K562 (cell line): ENCODE measurements at places on chromosomes 7 and 10. TPM values are rescaled to one million over a fixed set of nuclear protein-coding genes. Genes with fewer than 3 reads are reported as not detected.

DNA sequence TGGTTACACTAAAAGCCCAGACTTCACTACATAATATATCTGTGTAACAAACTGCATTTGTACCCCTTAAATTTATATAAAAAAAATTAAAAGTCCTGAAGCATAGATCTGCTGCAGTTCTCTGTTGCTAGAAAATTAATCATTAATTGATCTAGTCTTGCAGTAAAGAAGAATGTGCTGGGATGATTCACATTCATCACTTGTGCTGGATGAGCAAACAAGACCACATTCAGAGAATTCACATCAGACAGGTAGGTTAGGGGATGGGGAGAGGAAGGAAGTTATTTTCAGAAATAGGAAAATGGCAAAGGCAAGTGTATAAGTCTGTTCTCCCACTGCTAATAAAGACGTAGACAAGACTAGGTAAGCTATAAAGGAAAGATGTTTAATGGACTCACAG lies 1019.0 kb downstream of the KCNMA1 start:
- DNase-seq, result no peak

GRCh38 chr10:119502209-119502608 lies 40.3 kb downstream of the RGS10 start:
- DNase-seq, result no peak

DNA sequence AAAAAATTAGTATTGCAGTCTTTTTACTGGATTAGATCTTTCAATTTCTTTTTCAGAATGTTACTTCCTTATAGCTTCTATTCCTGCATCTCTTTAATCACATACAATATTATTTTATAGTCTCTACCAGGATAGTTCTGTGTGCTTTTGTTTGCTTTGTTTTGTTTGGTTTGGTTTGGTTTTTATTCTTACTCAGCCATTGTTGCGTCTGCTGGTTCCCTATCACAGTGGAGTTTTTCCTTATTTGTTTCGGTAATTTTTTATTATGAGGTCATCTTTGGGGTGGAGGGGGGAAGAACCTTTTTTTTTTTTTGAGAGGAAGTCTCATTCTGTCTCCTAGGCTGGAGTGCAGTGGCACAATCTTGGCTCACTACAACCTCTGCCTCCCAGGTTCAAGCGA lies 9.0 kb upstream of the BAIAP2L1 start:
- DNase-seq, result no peak

GRCh38 chr7:20193242-20193777 lies 23.9 kb downstream of the MACC1 start:
- DNase-seq, result no peak

DNA sequence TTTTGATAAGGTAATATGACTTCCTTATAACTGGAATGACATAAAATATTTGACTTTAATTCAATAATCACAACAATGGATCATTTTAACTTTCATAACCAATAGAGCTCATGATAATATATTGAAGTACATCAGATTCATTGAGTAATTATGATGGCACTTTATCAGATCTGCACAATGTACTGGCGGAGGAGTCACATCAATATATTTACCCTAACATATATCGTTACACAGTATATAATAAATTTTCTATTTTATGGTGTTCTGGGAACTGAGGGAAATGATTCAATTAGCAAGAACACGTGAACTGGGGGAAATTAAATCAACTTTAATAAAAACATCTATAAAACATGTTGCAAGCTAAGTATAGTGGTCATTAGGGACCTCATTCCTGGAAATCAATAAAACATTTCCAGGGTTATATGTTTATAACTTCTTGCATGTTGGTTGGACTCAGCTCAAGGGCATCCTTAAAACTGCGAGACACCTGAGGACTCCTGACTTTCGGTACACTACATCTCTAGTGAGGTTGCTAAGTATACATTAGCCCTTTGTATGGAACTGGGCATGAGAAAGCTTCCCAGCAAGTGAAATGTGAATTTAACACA lies 254.0 kb downstream of the KCND2 start:
- no peak for DNase-seq

TAS2R41 gene
- not detected in 2 replicates for total RNA-seq

LRWD1 gene
- total RNA-seq, result 64.7 and 66.0 TPM in 2 replicates

SLC26A3 gene
- total RNA-seq, result 0.86 and 1.1 TPM in 2 replicates

TSPAN33 gene
- 0.27 and 0.76 TPM in 2 replicates for total RNA-seq

ASB10 gene
- total RNA-seq, result not detected in 2 replicates
